Caudate nucleus (tissue), 63 donors: ENCODE measurements at places on chromosomes 1 and 21.

GRCh38 chr1:1273209-1273511 lies 494 bp downstream of the UBE2J2 start:
- DNase-seq: no peak

GRCh38 chr21:42937960-42938605 lies 12.7 kb upstream of the ERVH48-1 start:
- DNase-seq: no peak

DNA sequence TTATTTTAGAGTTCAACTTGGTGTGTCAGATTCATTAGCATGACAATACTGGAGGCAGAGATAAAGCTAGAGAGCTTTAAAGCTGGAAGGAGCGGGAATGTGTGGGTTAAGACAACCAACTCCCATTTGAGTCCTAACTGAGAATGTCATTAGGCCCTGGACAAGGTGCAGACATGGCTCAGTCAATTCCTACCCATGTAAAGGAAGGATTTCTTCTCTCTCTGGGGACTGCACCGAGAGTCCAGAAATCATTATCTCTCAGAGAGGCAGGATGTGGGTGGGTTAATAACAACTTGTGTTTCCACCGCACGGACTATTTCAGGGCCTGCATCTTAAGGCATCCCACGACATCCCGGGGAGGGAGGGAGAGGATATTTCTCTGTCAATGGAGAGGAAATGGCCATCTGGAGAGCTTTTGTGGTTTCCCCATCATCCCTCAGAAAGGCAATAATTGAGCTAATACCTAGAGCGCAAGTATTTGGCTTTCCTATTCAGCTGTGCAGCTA lies 46.7 kb upstream of the SARS1 start:
- no peak for DNase-seq

GRCh38 chr21:41758550-41758949 lies 8.3 kb downstream of the RIPK4 start:
- no peak for DNase-seq
